Central memory CD4-positive, alpha-beta T cell (primary cell): ENCODE measurements at places on chromosomes 3 and 15.

- DNase-seq, result no peak
Measured at GRCh38 chr3:141539431-141540187, 52.8 kb downstream of the RASA2 start.

DNA sequence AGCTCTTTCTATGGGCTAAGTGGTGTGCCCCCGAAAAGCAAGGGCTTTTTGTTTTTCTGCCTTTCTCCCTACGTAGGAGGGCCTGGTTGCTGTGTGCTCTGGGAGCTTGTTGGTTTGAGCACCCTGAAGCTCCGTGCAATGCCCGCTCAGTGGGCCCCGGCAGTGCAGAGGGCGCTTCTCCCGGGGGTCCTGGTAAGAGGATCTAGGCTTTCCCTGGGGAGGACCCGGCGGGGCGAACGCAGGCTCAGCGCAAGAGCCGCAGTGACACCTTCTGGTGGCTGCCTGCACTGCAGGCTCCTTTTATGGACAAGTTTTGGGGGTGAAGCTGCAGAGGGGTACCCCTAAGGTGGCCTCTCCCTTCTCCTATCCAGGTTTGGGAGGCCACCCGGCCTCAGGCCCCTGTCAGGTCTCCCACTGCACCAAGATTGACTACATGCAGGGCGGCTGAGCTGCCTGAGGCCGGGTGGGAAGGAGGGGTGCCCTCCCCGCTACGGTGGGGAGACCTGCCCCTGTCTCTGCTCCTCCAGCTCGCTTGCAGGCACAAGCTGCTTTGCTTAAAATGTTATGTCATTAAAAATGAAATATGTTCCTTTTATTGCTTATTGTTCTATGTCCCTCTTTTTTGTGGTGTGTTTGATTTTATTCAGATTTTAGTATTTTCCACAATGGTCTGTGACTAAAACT, 387.9 kb downstream of the GABRG3 start:
- DNase-seq, result no peak

- DNase-seq, result no peak
Measured at GRCh38 chr3:21055015-21055414, 696.0 kb downstream of the ZNF385D start.

- DNase-seq, result no peak
Measured at GRCh38 chr3:14872706-14873105, 53.9 kb downstream of the FGD5 start.

GRCh38 chr3:58627570-58627885, 39.0 kb downstream of the FAM3D start:
- no peak for DNase-seq

DNA sequence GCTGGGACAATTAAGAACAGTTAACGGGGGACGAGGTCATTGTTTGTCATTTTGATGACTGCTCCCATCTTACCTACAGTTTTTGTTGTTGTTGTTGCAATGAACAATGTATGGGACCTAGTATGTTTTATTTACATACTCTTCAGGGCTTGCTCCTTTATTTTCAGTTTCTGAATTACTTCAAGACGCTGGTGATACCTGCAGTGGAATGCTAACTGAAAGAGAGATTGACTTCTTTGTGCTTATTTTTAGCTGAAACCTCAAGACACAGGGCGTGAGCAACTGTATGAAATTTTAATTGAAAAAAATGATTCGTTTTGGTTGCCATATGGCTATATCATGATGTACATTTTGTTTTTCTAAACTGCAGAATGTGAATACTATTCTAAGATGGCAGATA, 297.9 kb downstream of the EDEM1 start:
- no peak for DNase-seq
